ENCODE measurements at places on chromosomes 5 and 9. TPM values are rescaled to one million over a fixed set of nuclear protein-coding genes. Genes with fewer than 3 reads are reported as not detected.

- no peak for DNase-seq
Observed at GRCh38 chr5:150778088-150778516, 455 bp upstream of the SMIM3 start.

GRCh38 chr9:127808347-127809001, 5.8 kb downstream of the FPGS start:
- no peak for DNase-seq

GRCh38 chr9:120490888-120491595, 88.9 kb downstream of the CDK5RAP2 start:
- DNase-seq = no peak

GRCh38 chr5:77145666-77146065, 58.6 kb upstream of the ZBED3 start:
- no peak for DNase-seq

DNA sequence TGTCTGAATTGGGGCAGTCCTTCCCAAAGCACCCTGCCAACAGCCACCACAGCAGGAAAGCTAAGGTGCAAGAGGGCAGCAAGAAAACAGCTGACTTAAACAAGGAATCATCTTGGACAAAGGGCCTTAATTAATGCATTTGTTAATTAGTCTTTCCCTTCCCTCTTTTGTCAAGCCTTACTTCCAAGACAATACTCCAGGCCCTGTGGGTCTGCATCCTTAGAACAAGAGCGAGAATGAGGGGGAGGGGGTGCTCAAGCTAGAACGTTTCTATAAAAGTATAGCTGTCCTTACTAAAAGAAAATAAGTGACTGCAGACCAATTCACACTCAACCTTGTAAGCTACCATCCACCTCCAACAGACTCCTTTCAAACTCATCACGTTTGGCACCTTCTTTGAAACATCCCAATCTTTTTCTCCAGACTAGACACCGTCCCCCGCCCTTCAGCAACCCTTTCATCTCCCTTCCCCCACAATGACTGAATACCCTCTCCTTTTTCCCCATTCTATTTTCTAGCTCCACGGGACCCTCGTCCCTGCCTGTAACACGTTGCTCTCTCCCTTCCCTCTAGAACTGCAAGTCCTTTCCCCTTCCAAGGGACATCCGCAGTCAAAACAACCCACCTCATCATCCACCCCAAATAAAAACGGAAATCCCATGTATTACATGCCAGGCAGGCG, 85.7 kb upstream of the RNF38 start:
- DNase-seq = no peak

DNA sequence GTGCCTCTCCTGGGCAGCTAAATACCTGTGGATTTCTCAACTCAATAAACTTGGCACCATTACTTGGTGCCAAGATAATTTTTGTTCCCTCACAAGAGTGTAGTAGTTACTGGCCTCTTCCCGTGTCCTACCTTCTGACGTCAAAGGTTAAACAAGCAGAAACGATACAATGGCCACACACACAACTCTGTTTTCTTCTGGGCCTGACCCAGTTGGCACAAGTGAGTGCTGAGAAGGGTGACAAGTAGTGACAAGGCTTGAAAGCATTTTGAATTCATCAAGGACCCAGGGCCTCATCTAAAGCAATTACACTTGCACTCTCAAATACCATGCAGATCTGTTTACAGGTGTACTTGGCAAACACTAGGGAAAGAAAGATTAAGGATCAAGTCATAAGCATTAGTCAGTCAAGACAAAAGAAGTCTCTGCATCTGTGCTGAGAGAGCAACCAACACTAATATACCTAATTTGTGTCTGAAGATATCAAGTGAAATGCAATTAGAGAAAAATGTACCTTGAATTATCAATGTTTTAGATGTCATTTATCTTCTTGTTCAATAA, 30.8 kb downstream of the RASEF start:
- DNase-seq = no peak

DNA sequence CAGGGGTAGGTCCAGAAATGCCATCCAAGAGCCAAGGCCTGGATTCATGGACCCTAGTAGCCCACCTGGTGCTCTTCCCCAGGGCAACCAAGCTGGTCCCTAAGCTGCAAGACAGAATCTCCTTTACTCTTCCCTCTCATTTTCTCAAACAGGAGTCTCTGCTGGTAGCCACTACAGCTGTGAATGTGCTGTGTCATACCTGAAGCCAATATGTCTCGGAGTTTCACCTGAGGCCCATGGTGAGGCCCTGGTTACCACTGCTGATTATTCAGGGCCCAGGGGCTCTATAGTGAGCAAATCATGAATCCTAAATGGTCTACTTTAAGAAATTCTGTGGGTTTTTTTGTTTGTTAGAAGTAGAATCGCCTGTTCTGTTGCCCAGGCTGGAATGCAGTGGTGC, 15.9 kb downstream of the CDK7 start:
- DNase-seq = no peak

- DNase-seq = no peak
Observed at GRCh38 chr5:83281176-83281575, 190.4 kb upstream of the VCAN start.

- no peak for DNase-seq
Observed at GRCh38 chr5:56677690-56678305, 137.6 kb upstream of the MAP3K1 start.

DNA sequence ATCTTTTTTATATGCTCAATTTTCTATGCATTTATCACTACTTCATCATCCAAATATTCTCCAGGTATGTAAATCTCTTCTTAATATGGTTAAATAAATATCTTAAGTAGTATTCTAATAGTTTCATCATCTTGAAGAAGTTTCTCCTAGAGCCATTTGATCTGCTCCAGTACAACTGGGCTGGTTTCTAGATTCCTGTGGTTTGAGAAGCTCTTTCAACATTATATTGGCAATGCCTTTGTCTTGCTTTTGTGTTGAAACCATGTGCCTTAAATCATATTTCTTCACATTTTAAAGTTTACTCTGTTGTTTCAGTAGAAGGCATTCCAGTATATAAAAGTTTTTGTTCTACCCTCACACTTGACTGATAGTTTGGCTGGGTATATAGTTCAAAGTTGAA, 27.6 kb downstream of the MBLAC2 start:
- no peak for DNase-seq

GRCh38 chr5:158874792-158875191, 224.9 kb downstream of the EBF1 start:
- no peak for DNase-seq

- no peak for DNase-seq
Observed at GRCh38 chr5:155753943-155754581, 572.9 kb upstream of the SGCD start.

DNA sequence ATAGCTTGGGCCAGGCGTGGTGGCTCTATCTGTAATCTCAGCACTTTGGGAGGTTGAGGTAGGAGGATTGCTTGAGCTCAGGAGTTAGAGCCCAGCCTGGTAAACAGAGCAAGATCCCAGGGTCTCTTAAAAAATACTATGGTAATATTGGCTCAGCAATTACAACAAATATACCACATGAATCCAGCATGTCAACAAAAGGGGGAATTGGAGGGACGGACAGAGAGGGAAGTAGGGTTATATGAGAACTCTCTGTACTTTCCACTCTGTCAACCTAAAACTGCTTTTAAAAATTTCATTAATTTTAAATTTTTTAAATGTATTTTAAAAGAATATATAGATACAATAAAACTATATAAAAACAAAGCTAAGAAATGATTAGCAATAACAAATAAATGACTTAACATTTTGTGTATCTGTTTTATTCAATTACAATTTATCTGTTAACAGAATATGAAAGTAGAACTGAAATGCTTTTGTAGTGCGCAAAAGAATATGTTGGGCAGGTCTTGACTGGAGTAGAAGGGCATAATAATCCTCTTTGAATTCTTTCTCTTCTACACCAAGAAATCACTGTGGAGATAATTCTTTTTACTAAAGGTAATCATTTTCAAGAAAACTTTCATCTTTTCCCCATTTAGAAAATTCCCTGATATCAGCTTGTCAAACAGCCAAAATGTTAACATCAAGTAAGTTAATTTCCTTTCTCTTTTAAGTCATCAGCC, 12.9 kb upstream of the CDC42SE2 start:
- DNase-seq = no peak

GRCh38 chr9:11335011-11335410, 722.2 kb upstream of the PTPRD start:
- no peak for DNase-seq

- DNase-seq = no peak
Observed at GRCh38 chr5:163917747-163918146, 412.3 kb downstream of the MAT2B start.

DNA sequence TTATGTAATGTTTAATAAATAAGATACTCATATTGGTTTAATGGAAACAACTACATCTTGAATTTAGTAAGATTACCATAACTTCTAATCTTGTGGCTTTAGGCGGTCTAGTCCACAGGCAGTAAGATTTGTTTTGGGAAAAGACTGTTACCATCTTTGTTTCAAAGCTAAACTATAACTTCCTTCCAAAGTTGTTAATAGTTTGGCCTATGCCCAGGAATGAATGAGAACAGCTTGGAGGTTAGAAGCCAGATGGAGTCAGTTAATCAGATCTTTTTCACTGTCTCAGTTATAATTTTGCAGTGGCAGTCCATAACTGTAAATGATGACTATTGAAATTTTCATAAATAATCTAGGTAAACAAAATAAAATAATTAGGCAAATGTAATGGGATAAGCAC, 241.8 kb upstream of the KLF9 start:
- DNase-seq = no peak

- DNase-seq = no peak
Observed at GRCh38 chr9:130241198-130241535, 24.4 kb upstream of the HMCN2 start.

GRCh38 chr5:115389034-115389798, 92.8 kb upstream of the CCDC112 start:
- no peak for DNase-seq

GRCh38 chr9:38133595-38133994, 64.6 kb upstream of the SHB start:
- no peak for DNase-seq

TAF1L gene
- polyA plus RNA-seq = not detected

GAS1 gene
- polyA plus RNA-seq = 0.56 TPM

GTF2H2 gene
- polyA plus RNA-seq = 14.0 TPM

KLF9 gene
- polyA plus RNA-seq = 4.5 TPM

HAND1 gene
- not detected for polyA plus RNA-seq

TAF9 gene
- polyA plus RNA-seq = 167 TPM

SV2C gene
- polyA plus RNA-seq = 0.02 TPM

PCDHGC5 gene
- 1.5 TPM for polyA plus RNA-seq

PCDHB8 gene
- not detected for polyA plus RNA-seq

ADRA1B gene
- 0.23 TPM for polyA plus RNA-seq

Measured in keratinocyte (primary cell).